ENCODE measurements at places on chromosomes 1 and 21.

- no peak for DNase-seq
Measured at GRCh38 chr21:41772351-41773080, 5.7 kb upstream of the RIPK4 start.

- peak; percentile 50 for DNase-seq
Measured at GRCh38 chr21:21163904-21164303, 165.7 kb downstream of the NCAM2 start.

DNA sequence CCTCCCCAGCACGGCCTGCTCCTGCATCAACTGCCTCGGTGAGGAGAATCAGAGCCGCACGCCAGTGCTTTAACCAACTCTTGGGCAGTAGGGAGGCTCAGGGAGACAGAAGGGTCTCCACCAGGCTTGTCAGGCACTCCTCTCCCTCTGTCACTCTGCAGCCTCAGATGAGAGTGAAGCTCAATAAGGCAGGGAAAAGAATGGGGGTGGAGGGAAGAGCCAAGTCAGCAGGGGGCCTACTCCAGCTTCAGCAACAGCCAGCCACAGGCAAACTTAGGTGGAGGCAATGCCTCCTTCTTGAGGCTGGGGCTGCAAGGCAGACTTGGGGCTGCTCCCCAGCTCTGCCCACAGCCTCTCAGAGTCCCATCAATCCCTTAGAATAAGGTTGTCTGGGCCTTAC lies 51.8 kb upstream of the A3GALT2 start:
- no peak for DNase-seq

DNA sequence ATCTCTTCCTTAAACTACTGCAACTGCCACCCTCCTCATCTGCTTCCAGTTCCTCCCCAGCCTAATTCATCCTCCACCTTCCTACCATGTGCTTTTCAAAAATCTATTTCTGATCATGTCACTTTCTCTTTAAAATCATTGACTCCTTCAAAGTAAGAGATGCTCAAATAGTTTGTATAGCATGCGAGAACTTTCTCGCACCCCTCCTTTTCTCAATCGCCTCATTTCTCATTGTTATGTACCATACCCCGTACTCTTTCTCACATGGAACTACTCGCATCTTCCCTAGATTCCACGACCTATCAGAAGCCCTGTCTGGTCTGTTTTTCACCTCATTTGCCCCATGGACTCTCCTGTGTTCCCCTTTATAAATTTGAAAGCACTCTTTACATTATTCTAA lies 238.2 kb downstream of the NRIP1 start:
- DNase-seq: no peak

DNA sequence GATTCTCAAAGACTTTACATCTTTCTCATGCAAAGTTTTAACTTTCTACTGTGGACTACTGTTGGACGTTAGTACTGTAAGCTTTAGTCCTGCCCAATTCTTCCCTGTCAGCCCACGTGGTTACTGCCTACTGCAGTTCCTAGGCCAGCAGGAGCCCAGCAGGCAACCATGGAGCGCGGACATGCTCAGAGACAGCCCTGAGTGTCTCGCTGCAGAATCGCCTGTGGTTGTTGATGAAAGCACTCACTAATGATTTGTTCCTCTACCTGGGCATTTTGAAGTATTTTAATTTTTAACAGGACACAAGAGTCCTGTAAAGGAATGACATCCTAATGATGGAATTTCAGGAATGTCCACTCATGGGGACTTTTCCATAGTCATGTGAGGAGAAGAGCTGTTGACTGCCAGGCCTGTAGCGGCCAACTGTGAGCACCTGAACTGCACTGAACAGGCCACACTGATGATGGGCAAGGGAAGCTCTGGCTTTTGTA lies 44.1 kb downstream of the PGBD5 start:
- DNase-seq: no peak

GRCh38 chr1:191882870-191883269 lies 275.4 kb upstream of the RGS18 start:
- DNase-seq: no peak

- DNase-seq: no peak
Measured at GRCh38 chr1:10916311-10916710, 96.1 kb upstream of the TARDBP start.

DNA sequence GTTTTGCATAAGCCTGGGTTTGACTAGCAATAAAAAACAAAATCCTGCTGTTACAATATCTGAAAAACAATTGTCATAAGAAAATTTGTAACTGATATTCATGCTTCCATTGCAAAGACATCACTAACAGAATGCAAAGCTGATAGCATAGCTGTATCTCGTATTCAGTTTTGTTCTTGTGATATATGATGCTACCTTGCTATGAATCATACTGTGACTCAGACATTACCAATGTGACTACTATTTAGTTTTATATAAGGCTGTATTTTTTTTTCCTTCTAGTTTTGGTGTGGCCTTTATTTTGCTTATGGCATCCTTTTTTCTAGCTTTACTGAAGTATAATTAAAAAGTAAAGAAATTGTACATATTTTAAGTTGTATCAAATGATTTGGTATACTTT lies 1381.8 kb downstream of the MRPL39 start:
- DNase-seq: no peak

DNA sequence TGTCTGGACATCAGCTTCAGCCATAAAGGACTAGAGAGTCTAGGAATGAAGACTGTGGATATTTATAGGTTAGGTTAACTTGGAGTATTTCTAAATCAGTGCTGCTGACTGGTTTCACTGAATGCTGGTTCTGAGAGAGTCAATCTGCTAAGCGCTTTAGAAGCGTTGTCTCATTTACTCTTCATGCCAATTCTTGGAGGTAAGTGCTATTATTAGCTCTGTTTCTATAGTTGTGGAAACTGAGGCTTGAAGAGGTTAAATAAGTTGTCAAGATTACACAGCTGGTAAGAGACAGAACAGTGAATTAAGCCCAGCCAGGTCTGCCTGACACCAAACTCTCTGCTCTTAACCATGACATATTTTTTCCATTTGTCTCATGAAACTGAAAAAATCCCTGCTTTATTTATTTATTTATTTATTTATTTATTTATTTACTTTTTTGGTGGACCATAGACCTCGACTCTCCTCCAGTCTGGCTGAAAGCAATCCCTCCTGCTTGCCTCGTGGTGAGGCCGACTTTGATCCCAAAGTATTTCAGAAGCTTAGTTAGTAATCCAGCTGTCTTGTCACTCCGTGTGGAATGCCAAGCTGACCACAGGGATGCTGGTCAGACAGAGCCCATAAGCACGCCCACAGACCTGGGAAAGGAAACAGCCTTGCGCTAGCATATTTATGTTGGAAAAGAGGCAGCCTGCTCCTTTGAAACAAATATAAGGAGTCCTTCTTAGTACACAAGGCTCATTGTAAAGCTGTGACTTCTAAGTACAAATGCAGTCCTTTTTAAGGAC lies 16.9 kb downstream of the NTMT2 start:
- DNase-seq: no peak

GRCh38 chr1:47231301-47232186 lies 481 bp downstream of the TAL1 start:
- no peak for DNase-seq

DNA sequence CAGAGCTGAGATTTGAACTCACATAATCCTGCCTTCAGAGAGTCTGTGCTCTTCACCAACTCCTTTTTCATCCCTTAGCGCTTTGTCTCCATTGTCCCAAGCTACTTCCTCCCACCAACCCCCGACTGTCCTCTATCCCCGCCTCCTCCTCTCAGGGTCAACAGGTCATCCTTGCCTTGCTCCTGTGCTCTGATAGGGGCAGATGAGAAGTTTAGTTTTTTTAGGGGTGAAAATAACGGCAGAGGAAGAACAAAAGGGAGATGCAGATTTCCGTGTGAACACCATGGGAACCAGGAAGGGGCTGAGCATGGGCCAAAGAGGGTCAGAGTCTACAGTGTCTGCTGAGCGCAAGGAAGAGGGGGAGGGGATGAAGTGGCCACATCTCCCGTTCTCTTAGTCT lies 31.9 kb downstream of the GLUL start:
- no peak for DNase-seq

DNA sequence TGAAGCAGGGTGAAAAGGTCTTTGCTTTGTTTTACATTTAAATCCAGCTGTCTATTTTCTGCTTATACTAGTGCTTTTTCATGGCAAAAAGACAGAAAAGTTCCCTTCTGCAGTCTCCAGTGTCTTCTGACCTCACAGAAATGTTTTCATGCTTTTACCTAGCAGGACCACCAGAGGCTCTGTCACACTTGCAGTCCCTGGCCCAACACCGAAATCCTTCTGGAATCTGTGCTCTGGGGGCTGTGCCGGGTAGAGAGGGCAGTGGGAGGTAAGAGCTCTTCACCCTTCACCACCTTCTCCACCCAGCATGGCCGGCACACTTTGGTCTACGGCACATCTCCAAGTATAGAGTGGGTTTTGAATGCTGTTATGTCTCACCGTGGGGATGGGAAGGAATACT lies 20.8 kb downstream of the GNAT2 start:
- DNase-seq: no peak

- no peak for DNase-seq
Measured at GRCh38 chr1:110465038-110465813, 14.3 kb downstream of the PROK1 start.
